ENCODE measurements at places on chromosomes 11 and 22.

GRCh38 chr22:20054034-20054427 lies 26.0 kb upstream of the DGCR8 start:
- DNase-seq = no peak

GRCh38 chr22:33654173-33654895 lies 265.9 kb downstream of the LARGE1 start:
- DNase-seq = peak; percentile 53

- no peak for DNase-seq
These were observed 99.8 kb downstream of the ARL14EP start for GRCh38 chr11:30422447-30423278.

DNA sequence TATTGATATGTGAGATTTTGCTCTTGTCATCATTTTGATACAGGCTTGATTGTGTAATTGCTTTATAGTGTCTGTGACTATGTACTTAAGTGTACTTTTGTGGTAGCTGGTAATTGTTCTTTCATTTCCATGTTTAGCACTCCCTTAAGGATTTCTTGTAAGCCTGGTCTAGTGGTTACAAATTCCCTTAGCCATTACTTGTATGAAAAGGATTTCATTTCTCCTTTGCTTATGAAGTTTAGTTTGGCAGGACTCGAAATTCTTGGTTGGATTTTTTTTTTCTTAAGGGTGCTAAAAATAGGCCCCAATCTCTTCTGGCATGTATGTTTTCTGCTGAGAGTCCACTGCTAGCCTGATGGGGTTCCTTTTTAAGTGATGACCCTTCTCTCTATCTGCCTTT lies 346.8 kb downstream of the JRKL start:
- no peak for DNase-seq

GRCh38 chr11:84437071-84437980 lies 1151.2 kb upstream of the CCDC90B start:
- peak; percentile 89 for DNase-seq

GRCh38 chr22:46966846-46967245 lies 204.4 kb downstream of the TBC1D22A start:
- no peak for DNase-seq

GRCh38 chr22:39369586-39369985 lies 19.8 kb downstream of the SYNGR1 start:
- DNase-seq = no peak

DNA sequence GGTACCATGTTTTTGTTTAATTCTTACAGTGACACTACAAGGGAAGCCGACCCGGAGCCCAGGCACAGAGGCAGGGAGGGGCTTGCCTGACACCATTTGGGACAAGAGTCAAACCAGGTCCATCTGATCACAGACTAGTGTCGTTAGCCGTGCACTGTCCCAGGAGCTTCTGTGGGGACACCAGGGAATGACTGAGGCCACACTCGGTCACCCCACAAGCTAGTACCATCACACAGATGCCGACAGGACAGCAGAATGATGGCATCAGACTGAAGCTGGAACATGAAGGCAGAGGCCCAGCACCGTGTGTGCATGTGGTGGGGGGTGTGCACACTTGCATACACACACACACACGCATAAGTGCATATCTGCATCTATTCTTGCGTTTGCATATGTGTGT lies 61.5 kb upstream of the NECTIN1 start:
- no peak for DNase-seq

DNA sequence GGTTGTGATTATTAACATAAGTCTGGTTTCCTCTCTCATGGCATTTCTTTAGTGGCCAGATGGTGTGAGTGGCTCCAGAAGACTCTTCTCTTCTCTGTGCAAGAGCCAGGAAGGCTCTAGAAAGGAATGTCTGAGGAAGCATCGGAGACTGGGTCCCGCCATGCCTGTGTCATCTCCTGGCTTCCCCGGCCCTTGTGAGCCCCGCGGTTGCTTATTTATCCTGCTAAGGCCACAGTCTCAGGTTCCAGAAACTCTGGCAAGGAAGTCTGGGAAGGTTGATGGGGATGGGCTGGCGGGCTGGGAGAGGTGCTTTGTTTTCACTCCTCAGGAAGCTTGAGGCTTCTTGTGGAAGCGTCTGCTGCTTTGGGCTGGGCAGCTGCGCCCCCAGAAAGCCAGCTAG lies 18.9 kb downstream of the BCR start:
- no peak for DNase-seq

Data from NCI-H510A treated with DMSO at 0.1 percent for 48 hours (cell line).